ENCODE measurements at places on chromosomes 1 and 21. TPM values are rescaled to one million over a fixed set of nuclear protein-coding genes. Genes with fewer than 3 reads are reported as not detected.

DNA sequence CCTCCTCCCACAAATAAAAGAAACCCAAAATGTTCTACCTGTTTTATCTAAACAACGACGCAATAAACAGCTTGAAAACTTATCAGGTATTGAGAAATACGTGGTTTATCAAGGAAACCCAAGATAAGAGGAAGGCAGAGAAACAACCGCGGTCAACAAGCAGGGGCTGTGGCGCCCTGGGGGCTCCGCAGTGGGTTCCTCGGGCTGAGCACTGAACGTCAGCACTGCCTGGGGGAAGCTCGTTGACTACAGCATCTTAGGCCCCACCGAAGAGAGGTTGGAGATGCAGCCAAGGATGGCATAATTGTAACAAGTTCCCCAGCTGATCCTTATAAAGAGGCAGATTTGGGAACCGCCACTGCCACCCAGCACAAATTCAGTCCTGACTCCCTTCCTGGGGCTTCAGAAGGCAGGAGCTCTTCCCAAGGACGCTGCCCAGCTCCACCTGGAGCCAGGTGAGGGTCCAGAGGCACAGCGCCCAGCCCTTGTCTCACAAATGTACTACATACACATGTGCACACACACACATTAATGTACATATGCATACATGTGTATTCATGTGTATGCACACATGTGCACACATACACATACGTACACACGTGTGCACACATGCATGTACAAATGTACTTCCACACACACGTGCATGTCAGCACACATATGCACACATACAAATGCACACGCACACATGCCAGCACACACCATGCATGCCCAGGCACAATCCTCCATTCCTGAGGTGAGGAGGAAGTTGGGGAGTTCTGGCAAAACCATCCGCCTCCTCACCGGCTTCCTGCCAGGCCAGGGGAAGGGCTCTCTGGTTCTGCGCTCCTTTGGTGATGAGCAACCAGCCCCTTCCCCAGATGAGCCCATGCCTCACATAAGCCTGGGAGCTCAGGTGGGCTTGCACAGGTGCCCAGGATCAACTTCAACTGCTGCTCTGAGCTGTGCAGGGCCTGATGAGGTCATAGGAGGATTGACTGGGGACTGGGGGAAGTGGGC is 251.1 kb downstream of the NPHP4 start:
- H3K4me1 ChIP-seq = peaks cover 4% of the 10 kb centered on the region
- H3K36me3 ChIP-seq = no peaks in the 10 kb centered on the region
- no peak overlapping the region for H3K4me3 ChIP-seq
- peaks cover 6% of the 10 kb centered on the region for H3K27me3 ChIP-seq

- peaks cover 13% of the 10 kb centered on the region for H3K36me3 ChIP-seq
- peaks cover 28% of the 10 kb centered on the region for H3K4me1 ChIP-seq
- peaks cover 7% of the 10 kb centered on the region for H3K27me3 ChIP-seq
- H3K4me3 ChIP-seq = no peak overlapping the region
- no peak for DNase-seq
These were observed 8.0 kb downstream of the JMJD4 start for GRCh38 chr1:227726924-227727599.

LRRN2 gene
- 0.25 TPM for total RNA-seq

GRCh38 chr1:57384901-57385300 is 39.0 kb downstream of the DAB1 start:
- no peaks in the 10 kb centered on the region for H3K36me3 ChIP-seq
- H3K4me3 ChIP-seq = no peak overlapping the region
- no peaks in the 10 kb centered on the region for H3K27me3 ChIP-seq
- no peaks in the 10 kb centered on the region for H3K4me1 ChIP-seq
- no peak for DNase-seq

GRCh38 chr1:229839800-229840199 is 213.8 kb downstream of the URB2 start:
- DNase-seq = no peak
- H3K27me3 ChIP-seq = peaks cover 18% of the 10 kb centered on the region
- H3K4me3 ChIP-seq = no peak overlapping the region
- no peak overlapping the region for H3K27ac ChIP-seq
- no peaks in the 10 kb centered on the region for H3K4me1 ChIP-seq
- no peaks in the 10 kb centered on the region for H3K36me3 ChIP-seq

DNA sequence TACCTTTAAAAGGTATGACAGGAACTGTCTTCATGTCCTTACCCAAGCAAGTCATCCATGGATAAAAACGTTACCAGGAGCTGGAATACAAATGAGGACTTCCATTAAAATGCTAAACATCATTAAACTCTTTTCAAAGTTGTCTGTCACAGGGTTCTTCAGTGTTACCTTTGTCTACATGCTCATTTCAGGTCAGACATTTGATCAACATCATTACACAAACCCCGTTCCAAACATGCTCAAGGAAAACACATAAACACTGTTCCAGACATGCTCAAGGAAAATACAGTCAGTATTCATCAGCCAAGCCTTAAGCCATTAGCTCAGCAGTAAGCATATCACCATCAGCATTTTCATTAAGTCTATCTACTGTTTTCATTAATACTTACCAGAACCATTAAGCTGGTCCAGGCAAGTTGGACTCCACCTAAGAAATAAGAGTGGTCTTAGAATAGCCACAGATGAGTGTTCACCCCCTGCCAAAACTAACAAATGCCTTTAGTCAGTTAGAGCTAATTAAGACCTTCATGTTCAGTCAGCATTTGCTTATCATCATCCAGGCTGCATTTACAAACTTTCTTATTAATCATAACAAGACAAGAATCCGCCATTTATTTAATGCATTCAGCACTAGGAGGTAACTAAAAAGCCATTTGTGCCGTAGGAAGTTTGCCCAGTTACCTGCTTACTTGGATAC is 2.2 kb downstream of the GAS5 start:
- H3K4me3 ChIP-seq = peak overlapping the region; percentile 92
- H3K36me3 ChIP-seq = peaks cover 67% of the 10 kb centered on the region
- H3K27ac ChIP-seq = peak overlapping the region; percentile 97

- H3K36me3 ChIP-seq = no peaks in the 10 kb centered on the region
- no peak for DNase-seq
- no peak overlapping the region for H3K4me3 ChIP-seq
- H3K4me1 ChIP-seq = peaks cover 17% of the 10 kb centered on the region
- no peak overlapping the region for H3K27ac ChIP-seq
- peaks cover 27% of the 10 kb centered on the region for H3K27me3 ChIP-seq
These were observed 37.3 kb upstream of the COL18A1 start for GRCh38 chr21:45367402-45368351.

DNA sequence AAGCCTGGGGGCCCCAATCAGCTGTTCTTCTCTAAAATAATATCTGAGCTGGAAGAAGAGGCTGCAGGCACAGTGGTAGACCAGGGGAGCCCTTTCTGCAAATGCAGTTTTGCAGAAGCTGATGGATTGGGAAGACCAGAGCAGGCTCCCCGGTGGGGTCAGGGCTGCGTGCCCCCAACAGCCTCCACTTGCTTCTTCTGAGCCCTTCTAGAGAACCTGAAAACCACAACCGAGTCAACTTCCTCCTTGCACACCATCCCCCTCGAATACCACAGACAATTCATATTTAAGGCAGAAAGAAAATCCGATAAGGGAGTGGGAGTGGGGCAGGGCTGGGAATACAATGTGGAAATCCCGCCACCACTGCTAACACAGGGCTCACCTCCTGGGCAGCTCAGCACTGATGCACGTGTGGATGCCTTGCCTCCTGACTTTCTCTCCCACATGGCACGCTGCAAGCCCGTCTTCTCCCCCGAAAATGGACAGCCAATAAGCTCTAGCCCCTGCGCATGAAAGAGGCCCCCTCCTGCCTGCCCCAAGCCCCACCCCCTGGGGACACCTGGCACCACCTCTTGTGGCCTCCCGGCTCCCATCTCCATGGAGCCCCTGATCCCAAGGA is 25.4 kb upstream of the ALDH4A1 start:
- peaks cover 5% of the 10 kb centered on the region for H3K36me3 ChIP-seq
- H3K4me3 ChIP-seq = peak overlapping the region; percentile 76
- peak overlapping the region; percentile 99 for H3K27ac ChIP-seq
- H3K4me1 ChIP-seq = peaks cover 77% of the 10 kb centered on the region

DNA sequence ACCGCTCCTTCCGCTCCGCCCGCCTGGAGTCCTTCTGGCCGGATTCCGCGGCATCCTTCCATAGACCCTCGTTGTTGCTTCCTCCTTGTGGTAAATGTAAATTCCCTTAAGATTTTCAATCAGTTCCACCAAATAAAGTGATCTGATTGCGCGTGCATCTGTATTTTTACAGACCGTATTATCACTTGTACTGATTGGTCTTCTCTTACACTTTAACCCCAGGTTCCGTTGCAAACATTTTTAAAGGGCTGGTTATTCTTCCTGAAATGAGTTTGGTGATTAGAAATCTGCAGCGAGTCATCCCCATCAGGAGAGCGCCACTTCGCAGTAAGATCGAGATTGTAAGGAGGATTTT is 483 bp downstream of the YBEY start:
- peak overlapping the region; percentile 96 for H3K27ac ChIP-seq
- peaks cover 61% of the 10 kb centered on the region for H3K4me1 ChIP-seq

PLA2G4A gene
- 0.13 TPM for total RNA-seq

- H3K4me1 ChIP-seq = no peaks in the 10 kb centered on the region
- no peaks in the 10 kb centered on the region for H3K36me3 ChIP-seq
- H3K27ac ChIP-seq = no peak overlapping the region
- no peak overlapping the region for H3K4me3 ChIP-seq
- no peak for DNase-seq
- H3K27me3 ChIP-seq = no peaks in the 10 kb centered on the region
These were observed 59.6 kb upstream of the ST6GALNAC5 start for GRCh38 chr1:76807543-76808260.

TTF2 gene
- total RNA-seq = 83.8 TPM

- H3K27ac ChIP-seq = no peak overlapping the region
- no peaks in the 10 kb centered on the region for H3K36me3 ChIP-seq
- H3K27me3 ChIP-seq = peaks cover 88% of the 10 kb centered on the region
- no peak for DNase-seq
- no peak overlapping the region for H3K4me3 ChIP-seq
These were observed 2.7 kb downstream of the LRRC71 start for GRCh38 chr1:156922986-156923669.

DNA sequence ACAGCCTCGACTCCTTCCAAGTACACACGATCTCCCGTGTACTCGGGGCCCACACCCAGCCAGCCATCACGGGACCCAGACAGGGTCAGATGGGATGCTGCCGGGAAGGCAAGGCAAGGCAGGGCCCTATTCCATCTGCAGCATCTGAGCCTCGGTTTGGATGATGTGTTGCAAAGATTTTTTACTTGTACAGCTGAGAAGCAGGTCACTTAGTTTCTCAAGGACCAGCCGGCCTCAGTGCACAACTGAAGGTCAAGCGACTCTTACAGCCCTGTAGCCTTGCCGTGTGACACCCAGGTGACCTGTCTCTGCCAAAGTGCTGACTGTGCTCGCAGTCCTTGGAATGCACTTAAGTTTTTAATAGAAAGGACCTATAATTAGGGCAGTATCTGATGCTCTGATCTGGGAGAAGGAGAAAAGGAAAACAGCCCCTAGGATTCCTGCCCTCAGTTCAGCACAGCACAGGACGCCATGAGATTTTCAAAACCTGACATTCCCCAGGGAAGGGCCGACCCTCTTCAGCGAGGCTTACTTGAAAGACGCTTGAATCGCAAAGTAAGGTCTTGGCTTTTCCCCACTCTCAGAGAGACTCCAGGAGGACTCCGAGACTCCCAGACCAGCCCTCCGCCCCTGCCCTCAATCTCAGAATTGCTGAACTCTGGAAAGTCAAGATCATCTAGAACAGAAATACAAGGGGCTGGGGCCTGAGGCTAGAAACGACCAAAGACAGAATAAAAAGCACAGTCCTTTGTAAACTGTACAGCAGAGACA is 1.3 kb downstream of the GPR157 start:
- no peak overlapping the region for H3K27ac ChIP-seq
- H3K4me1 ChIP-seq = peaks cover 34% of the 10 kb centered on the region
- no peak for DNase-seq
- H3K4me3 ChIP-seq = peak overlapping the region; percentile 83

- no peaks in the 10 kb centered on the region for H3K36me3 ChIP-seq
- H3K27me3 ChIP-seq = peaks cover 23% of the 10 kb centered on the region
- no peak overlapping the region for H3K4me3 ChIP-seq
- H3K27ac ChIP-seq = no peak overlapping the region
- DNase-seq = no peak
These were observed 9.4 kb upstream of the RGS13 start for GRCh38 chr1:192626366-192627179.

SDC3 gene
- total RNA-seq = not detected

KIRREL1 gene
- total RNA-seq = not detected

- no peak overlapping the region for H3K4me3 ChIP-seq
- DNase-seq = no peak
- H3K27ac ChIP-seq = no peak overlapping the region
- peaks cover 16% of the 10 kb centered on the region for H3K4me1 ChIP-seq
These were observed 4.6 kb upstream of the SLC6A9 start for GRCh38 chr1:44035726-44036408.

SLAMF7 gene
- 13.7 TPM for total RNA-seq

DNA sequence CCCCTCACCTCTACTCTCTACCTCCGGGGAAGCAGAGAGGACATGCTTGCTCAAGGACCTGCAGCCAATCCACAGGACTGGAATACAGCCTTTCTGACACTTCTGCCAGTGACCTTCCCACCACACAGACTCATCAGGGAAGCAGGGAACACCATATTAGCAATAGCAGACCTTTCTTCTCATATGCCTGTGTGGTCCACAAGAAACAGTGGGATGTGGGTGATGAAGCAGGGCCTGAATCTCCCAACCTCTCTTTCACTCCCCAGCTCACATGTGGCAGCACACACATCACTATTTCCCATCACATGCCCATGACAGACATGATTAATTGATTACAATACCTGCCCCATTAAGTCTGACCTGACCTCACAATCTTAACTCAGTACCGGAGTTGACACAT is 695.1 kb downstream of the MATN1 start:
- no peaks in the 10 kb centered on the region for H3K4me1 ChIP-seq
- H3K27me3 ChIP-seq = peaks cover 12% of the 10 kb centered on the region
- H3K36me3 ChIP-seq = no peaks in the 10 kb centered on the region
- H3K27ac ChIP-seq = no peak overlapping the region

- no peak for DNase-seq
- H3K4me3 ChIP-seq = no peak overlapping the region
These were observed 56.6 kb downstream of the OLIG1 start for GRCh38 chr21:33126569-33126968.

DNA sequence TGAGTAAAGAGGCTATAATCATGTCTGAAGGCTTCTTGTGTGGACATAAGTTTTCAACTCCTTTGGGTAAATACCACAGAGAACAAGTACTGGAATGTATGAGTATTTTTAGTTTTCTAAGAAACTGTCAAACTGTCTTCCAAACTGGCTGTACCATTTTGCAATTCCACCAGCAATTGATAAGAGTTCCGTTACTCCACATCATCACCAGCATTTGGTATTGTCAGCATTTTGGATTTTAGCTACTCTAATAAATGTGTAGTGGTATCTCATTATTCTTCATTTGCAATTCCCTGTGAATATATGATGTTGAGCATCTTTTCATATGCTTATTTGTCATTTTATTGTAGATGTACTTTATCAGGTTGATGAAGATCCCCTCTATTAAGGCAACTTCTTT is 9.4 kb upstream of the MNDA start:
- peaks cover 15% of the 10 kb centered on the region for H3K36me3 ChIP-seq
- DNase-seq = no peak
- no peak overlapping the region for H3K4me3 ChIP-seq
- peaks cover 29% of the 10 kb centered on the region for H3K4me1 ChIP-seq
- H3K27me3 ChIP-seq = no peaks in the 10 kb centered on the region

Measured in activated CD4-positive, alpha-beta memory T cell treated with anti-CD3 and anti-CD28 coated beads, Interleukin-2, amount 10 ng/mL, durations not matched to agents 7 days and 5 days (primary cell).